ENCODE measurements at places on chromosomes 11 and 22.

DNA sequence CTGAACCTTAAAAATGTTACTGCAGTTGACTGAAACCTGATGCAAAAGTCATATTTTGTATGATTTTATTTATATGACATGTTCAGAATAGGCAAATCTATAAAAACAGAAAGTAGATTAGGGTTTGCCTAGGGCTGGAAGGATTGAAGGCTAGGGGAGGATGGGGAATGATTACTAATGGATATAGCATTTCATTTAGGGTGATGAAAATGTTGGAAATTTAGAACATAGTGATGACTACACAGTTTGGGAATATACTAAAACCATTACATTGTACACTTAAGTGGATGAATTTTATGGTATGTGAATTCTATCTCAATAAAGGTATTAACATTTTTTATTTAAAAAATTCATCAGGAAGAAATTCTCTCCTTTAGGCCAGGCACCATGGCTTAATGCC, 22.9 kb upstream of the PAFAH1B2 start:
- no peak for DNase-seq

DNA sequence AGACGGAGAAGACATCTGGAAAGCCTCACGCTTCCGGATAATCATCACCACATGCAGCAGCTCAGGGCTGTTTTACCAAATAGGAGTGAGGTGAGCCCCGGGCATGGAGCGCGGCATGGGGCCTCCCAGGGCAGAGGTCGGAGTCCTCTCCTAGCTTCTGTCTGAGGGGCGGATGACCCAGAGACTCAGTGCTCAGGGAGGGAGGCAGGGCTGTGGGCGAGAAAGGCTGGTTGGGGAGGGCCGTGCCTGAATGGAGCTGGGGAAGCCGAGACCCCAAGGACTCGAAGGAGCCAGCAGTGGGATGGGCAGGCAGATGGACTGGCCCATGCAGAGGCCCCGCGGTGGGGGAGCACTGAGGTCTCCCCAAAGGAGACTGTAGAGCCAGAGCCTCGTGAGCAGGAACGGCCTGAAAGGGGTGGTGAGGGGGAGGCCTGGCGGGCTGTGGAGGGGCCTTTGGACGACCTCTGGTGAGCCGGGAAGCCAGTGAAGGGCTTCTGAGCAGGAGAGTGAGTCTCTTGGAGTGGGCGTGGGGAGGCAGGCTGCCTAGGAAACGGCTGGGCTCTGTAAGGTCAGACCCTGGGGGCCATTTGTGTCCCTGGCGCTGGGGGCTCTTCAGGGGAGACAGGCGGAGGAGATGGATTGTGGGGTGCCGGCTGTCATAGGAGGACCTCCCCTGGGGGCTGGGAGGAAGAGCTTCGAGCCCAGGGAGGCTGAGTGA, 24.7 kb upstream of the PANX2 start:
- DNase-seq = no peak

- no peak for DNase-seq
These were observed 29.8 kb downstream of the MUC6 start for GRCh38 chr11:1006762-1007161.

GRCh38 chr11:118488480-118489109, 38.7 kb upstream of the TTC36 start:
- DNase-seq = peak; percentile 63

DNA sequence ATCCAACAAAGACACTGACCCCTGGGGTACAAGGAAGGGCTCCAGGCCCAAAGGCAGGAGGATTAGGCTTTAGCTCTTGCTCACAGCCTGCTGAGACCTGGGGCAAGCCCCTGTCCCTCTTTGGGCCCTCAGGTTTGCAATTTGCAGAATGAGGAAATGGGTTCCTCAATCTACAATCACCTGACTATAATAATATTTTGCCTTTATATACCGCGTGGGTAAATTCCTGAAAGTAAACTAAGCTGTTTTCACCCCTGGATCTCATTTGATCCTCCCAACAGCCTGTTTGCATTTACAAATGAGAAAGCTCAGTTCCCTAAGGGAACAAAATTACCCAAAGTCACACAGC, 797 bp downstream of the STARD10 start:
- DNase-seq = no peak

DNA sequence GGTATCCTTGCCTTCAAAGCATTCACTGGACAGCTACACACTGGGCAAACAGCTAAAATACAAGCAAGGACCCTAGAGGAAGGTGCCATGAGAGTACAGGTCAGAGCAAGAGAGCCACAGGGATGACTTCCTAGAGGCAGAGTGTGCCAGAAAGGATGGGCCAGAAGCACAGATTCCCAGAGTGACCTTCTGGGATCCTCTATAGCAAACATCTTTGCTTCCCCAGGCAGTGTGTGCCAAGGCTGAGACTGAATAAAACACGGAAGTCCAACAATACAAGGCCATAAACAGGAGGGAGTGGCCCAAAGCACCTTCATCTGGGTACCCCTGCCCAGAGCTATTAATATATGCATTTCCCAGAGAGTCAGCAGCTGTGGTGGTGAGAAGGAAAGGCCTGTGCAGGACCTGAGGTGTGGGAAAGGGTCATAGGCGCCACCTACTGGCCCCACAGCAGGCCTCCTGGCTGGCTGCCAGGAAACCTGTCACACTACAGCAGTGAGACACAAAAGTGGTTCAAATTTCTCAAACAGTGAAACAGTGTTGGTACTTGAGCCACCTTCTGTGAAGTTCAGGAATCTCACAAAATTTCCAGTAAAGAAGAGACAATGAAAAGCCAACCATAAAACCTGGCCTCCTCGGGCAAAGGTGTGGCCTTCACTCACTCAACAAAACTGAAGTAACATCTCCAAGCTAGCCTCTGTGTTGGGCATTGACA, 20.3 kb downstream of the CLPB start:
- DNase-seq = peak; percentile 48

- no peak for DNase-seq
These were observed 151.7 kb downstream of the SPON1 start for GRCh38 chr11:14114269-14114668.

- no peak for DNase-seq
These were observed 246.8 kb upstream of the KIRREL3 start for GRCh38 chr11:127247261-127247851.

- no peak for DNase-seq
These were observed 11.3 kb upstream of the C11orf96 start for GRCh38 chr11:43930868-43931716.

DNA sequence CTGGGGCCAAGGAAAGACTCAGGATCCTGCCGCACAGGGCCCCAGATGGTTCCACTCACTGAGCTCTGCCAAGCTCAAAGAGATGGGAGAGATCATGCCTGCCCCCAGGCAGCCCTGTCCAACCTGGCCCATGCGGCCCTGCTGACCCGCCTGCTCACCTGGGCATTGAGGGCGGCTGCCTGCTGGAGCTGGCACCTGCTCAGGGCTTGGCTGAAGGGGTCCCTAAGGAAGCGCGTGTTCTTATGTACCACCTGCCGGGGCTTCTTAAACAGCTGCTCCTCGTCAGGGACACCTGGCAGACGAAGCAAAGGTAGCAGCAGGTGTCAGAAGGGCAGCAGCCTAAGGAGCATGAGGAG, 5.5 kb downstream of the ESS2 start:
- DNase-seq = no peak

DNA sequence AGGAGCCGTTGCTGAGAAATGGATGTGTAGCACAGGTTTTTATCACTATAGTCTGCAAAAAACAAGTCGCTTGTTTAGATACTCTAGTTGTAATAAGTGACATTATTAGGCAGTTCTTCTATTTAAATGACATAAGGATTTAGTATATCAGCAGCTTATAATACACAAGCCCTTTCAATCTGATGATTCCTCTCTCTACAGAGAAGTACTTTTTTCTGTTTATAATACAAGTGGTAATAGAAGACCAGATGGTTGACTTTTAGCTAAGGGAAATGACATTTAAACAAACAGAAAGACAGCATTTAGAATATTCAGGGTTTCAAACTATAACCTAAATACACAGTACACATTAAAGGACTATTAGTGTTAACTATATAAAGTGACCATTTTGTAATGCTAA, 60.4 kb downstream of the IMMP1L start:
- no peak for DNase-seq

DNA sequence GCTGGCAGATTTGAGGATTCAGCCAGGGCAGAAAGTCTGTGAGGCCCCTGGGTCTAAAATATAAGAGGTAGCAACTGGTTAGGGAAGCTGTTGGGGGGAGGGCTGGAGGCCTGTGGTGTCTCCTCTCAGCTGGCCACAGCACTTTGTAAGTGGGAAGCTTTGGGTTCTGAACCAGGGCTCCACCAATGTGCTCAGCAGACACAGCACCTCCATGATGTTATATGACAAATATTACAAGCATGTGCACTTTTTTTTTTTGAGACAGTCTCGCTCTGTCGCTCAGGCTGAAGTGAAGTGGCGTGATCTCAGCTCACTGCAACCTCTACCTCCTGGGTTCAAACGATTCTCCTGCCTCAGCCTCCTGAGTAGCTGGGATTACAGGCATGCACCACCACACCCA, 8.0 kb downstream of the ARHGAP1 start:
- DNase-seq = no peak

- DNase-seq = no peak
These were observed 26.1 kb downstream of the PTPRJ start for GRCh38 chr11:48006301-48006992.

- no peak for DNase-seq
These were observed 66.9 kb downstream of the MPPED1 start for GRCh38 chr22:43478621-43479300.

DNA sequence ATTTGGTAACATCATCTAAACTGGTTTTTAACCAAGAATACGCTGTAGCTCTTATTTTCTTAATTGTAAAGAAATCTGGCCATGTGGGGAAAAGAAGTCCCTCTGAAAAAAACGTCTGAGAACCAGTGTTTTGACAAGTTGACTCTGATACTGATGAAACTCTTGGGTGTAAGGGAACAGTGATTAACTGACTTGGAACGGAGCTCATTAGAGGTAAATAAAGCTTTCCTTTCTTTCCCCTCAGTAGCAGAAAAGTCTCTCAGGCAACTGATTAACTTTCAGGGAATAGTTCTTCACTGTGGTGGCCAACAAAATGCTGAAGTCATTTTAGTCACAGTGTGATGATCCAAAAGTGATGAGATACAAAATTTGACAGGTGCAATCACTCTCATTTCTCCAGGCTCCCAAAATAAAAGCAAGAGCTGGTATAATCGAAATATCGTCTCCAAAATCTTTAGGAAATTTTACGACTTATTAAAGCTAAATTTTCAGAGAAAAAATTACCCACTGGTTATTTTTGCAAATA, 52.3 kb downstream of the SLC36A4 start:
- no peak for DNase-seq

GRCh38 chr11:42025121-42025803, 565.8 kb upstream of the LRRC4C start:
- no peak for DNase-seq

DNA sequence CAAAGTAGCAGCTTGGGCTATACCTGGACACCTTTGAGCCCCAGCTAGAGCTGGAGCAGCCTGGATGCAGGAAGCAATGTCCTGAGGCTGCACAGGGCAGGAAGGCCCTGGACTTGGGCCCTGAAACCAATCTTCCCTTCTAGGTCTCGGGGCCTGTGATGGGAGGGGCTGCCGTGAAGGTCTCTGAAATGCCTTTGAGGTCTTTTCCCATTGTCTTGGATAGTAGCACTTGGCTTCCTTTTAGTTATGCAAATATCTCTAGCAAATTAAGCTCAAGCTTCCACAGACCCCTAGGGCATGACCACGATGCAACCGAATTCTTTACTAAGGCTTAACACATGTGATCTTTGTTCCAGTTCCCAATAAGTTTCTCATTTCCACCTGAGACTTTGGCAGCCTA, 40.0 kb downstream of the LINC01488 start:
- DNase-seq = no peak

DNA sequence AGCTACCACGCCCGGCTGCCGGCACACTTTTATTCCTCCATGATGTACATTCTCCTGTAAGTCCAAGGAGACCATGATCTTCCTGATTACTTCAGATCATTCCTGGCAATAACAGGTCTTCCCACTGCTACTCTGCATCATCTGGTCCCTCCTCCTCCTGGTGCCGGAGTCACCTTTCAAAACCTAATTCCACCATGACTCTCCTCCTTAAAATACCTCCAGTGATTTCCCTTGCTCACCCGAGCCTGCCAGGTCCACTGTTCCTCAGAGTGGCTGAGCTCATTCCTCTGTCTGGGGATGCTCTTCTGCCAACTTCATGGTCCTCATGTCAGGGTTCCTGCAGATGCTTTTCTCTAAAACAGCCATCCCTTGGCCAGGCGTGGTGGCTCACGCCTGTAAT, 3.9 kb upstream of the LTBP3 start:
- no peak for DNase-seq

DNA sequence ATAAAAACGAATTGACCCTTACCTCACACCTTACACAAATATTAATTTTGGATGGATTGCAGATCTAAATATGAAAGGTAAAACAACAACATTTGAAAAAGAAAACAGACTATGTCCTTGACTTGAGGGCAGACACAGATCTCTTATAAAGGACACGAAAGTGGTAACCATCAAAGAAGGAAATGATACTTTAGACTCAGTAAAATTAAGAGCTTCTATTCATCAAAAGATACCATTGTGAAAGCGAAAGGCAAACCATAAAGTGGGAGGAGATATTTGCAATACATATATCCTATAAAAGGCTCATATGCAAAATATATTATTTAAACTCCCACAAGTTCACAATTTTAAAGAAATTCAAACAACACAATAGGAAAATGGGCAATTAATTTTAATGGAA, 5.0 kb downstream of the HEPACAM start:
- no peak for DNase-seq

GRCh38 chr11:11502263-11502861, 119.4 kb downstream of the GALNT18 start:
- no peak for DNase-seq

DNA sequence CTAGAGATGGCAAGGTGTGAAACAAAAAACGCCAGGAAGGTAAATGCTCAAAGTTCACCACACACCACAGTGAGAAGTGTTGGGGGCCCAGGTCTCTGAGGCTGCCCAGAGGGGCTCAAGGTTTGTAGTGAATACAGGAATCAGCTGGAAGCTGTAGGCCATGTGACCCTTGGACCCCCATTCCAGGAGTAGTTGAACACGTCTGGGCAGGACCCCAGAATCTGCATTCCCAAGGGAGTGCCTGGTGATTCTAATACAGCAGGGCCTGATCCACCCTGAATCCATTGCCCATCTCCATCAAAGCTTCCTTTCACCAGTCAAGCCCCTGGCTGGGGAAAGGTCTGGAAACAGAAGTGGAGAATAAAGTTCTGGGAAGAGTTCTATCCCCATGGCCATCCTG, 70.8 kb upstream of the B3GAT1 start:
- no peak for DNase-seq

- DNase-seq = no peak
These were observed 20.3 kb downstream of the LAYN start for GRCh38 chr11:111560800-111561199.

DNA sequence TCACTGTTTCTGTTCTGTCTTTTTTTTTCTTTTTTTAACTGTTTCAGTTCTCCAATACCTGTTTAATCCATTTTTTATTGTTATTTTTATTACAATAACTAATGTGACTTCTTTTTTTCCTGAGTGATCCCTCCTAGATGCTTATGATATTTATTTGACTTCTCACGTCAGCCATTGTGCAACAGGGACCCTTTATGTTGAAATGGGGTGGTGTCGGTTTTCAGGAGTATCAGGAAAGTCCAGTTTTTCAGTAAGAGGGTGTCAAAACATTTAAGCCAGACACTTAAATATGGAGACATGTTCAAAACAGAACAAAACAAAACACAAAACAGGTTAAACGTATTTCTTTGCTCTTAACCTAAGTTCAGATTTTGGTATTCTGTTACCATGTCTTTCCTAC, 418.8 kb downstream of the DYNC2H1 start:
- DNase-seq = no peak

- no peak for DNase-seq
These were observed 38.6 kb downstream of the GGTLC2 start for GRCh38 chr22:22682807-22683667.
